G401 (cell line): ENCODE measurements at places on chromosomes 6 and 20. TPM values are rescaled to one million over a fixed set of nuclear protein-coding genes. Genes with fewer than 3 reads are reported as not detected.

The TTI1 gene
- 32.9 and 37.7 TPM in 2 replicates for total RNA-seq

The PPP1R3G gene
- total RNA-seq, result 0.25 and 0.58 TPM in 2 replicates

The CST4 gene
- not detected in 2 replicates for total RNA-seq

The OVOL2 gene
- not detected in 2 replicates for total RNA-seq

The OLIG3 gene
- not detected in 2 replicates for total RNA-seq
